Neural progenitor cell (in vitro differentiated cells): ENCODE measurements at places on chromosomes 16 and 17.

DNA sequence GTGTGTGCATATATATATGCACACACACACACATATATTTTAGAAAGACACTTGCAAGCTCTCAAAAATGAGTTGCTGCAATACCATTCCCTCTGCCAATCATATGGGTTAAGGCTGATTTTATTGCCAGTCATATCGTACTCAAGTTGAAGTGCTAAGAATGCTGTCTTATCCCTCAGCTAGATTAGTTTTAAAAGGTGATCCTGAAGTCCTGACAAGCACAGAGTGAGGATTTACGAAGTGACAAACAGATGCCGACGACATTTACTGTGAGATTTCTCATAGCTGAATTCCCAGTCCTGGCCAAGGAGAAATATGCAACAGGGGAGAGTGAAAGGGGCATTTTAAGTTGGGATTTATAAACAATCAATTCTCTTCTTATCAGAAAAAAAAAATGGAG, 126.2 kb upstream of the RBFOX1 start:
- DNase-seq: no peak

DNA sequence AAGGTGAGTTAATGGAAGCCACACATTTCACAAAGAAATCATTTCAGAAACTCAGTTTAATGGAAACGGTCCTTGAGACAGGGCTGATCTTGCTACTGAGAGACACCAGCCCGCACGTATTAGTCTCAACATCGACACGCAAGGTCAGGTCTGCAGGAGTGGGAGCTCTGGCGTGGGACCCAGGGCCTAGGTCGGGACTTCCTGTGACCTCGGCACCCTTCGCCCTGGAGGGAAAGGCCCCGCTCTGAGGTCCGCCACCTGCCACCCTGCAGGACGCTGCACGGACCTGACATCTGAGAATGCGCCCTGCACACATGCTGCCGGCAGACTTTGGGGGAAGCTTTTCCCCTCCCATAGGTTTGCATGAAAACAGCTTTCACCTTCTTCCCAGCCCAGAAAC, 59.7 kb downstream of the LMF1 start:
- DNase-seq: no peak

DNA sequence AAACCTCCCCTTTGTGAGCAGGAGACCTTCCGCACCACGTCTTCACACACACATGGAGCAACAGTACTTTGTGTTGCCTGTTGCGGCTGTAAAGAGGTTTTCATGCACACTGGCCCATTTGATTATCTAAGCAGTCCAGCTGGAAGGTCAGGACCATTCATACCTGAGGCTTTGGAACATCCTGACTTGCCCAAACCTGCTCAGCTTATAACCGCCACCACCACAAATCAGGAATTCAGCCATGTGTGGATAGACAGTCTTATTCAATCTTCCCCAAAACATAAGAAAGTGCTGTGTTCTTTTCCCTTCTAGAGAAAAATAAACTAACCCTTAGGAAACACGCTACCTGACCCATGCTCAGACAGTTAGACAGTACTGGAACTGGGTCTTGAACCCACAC, 81.6 kb upstream of the XYLT1 start:
- DNase-seq: no peak

GRCh38 chr16:11735787-11736186, 6.9 kb downstream of the TXNDC11 start:
- DNase-seq: no peak

DNA sequence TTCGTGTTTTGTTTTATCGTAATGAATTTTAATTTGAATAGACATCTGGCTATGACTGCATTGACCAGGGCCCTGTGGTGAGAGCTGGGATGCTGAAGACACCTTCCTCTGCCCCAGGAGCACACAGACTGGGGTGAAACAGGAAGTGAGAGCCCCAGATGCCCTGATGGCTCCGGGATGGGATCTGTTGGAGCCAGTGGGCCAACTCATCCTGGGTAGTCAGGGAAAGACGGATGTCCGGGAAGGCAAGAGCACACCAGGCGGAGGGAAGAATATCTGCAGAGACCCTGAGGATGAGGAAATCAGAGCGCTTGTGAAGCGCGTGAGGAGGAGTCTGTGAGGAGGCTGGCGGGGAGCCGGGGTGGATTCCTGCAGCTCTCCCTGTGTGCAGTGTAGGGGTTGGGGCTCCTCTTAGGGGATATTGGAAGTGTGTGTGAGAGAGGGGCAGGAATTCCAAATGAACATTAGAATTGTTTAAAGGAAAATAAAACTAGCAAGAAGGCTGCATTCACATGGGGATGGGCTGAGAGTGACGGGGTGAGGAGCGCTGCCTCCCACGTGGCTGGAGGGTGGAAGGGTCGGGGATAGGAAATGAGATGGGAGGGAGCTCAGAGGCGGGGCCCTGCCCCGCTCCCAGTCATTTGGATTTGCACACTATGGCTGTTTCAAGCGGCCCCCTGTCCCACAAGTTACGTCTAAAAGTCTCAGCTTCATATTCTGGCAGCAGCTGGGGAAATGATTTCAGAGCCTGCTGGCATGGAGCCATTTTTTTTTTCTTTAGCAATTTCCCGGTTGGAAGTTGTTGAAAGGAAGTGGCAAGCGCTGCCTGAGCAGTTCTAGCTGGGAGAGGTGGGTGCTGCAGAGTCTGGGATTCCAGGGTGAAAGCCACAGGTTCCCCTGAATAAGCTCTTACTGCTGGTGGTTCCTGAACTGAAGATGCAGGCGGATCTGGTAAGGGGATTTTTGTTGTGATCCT, 71.2 kb upstream of the LGALS9 start:
- DNase-seq: no peak

- no peak for DNase-seq
Observed at GRCh38 chr16:1375741-1376410, 24.1 kb downstream of the GNPTG start.

GRCh38 chr17:28843816-28844148, 1.2 kb upstream of the FAM222B start:
- no peak for DNase-seq

DNA sequence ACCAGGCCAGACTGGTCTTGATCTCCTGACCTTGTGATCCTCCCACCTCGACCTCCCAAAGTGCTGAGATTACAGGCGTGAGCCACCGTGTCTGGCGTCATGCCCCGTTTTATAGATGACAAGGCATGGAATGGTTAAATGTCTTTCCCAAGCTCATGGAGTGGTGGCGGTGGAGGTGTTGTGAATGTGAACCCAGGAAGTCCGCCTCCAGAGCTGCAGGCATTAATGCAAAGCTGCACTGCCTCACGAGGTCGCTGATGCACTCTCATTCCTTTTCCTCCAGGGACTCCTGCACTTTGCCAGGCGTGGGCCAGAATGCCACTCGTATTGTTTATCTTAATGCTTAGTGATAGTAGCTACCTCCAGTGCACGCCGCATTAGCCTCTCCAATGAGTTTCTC, 149.6 kb downstream of the WWOX start:
- peak; percentile 73 for DNase-seq

GRCh38 chr17:68296217-68297191, 5.2 kb downstream of the ARSG start:
- DNase-seq: no peak

DNA sequence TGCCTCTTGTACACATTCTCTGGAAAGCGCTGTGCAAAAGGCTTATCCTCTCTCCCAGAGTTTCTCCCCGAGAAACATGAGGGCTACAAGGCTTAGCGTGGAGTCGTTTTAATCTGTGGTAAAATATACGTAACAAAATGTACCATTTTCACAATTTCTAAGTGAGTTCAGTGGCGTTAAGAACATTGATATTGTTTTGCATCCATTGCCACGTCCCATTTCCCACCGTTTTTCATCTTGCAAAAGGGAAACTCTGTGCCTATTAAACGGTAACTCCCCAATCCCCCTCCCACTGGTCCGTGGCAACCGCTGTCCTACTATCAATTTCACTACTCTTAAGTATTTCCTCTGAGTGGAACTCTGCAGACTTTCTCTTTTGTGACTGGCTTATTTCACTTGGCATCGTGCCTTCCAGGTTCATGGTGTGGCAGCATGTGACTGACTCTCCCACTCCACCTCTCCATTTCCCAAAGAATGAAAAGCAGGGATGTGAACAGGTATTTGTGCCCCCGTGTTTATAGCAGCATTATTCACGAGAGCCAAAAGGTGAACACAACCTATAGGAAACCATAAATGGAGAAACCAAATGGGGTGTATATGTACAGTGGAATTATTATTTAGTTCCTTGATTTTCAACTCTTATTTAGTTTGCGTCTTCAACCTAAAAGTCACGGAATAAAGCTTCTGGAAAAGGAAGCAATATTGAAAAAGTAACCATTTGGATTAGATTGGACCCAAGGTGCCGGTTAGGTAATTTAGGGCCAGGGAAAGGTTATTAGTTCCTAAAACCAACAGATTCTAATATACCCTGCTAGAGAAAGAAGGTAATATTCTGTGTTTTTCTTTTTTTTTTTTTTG, 1.1 kb upstream of the USP32 start:
- peak; percentile 14 for DNase-seq

GRCh38 chr17:43595466-43595865, 49.3 kb upstream of the ETV4 start:
- no peak for DNase-seq

DNA sequence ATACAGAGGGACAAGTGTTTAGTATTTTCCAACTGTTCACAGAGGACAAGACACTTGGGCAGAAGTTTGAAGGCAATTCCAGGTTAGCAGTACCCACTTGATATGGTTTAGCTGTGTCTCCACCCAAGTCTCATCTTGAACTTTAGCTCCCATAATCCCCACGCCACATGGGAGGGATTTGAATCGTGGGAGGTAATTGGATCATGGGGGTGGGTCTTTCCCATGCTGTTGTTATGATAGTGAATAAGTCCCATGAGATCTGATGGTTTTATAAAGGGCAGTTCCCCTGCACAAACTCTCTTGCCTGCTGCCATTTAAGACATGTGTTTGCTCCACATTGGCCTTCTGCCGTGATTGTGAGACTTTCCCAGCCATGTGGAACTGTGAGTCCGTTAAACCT, 668.9 kb downstream of the MAF start:
- DNase-seq: no peak

DNA sequence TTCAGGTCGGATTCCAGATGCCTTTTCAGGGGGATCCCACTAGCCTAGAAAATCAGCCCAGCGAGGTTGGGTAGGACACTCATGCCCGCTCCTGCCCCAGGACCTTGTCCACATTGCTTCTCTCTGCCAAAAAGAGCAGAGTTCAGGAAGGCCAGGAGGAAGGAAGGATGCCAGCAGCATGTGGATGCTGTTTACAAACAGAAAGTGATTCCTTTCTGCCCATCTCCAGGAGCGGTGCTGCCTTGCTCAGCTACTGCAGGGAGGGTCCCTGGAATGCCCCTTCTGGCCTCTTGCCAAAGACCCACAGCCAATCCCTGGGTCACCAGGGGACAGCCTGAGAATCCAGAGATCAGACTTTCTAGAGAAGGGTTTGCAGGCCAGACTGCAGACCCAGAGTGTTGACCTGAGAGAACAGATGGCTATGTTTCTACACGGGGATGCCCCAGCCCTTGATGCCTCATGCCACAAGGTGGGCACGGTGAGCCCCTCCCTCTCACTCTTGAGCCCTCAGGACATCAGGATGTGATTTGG, 32.3 kb upstream of the EMP2 start:
- DNase-seq: no peak

DNA sequence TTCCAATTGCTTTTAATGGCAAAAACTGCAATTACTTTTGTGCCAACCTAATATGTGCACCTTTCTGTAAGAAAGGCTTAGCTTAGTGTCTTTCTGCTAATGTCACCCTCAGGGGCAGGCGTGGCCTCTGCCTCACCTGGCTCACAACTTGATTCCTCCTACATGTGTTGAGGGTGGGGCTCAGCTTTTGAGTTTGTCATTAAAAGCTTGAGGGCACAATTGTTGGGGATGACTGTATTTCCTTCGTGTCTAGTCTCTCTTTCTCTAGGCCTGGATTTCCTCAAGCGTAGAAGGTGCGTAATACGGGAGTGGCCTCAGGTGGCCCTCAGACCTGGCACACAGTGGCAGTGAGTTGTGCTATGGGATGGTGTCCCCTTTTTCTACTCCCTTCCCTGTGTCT, 94.4 kb downstream of the CLEC16A start:
- no peak for DNase-seq

- no peak for DNase-seq
Observed at GRCh38 chr17:48617471-48618255, 2.6 kb upstream of the HOXB8 start.

DNA sequence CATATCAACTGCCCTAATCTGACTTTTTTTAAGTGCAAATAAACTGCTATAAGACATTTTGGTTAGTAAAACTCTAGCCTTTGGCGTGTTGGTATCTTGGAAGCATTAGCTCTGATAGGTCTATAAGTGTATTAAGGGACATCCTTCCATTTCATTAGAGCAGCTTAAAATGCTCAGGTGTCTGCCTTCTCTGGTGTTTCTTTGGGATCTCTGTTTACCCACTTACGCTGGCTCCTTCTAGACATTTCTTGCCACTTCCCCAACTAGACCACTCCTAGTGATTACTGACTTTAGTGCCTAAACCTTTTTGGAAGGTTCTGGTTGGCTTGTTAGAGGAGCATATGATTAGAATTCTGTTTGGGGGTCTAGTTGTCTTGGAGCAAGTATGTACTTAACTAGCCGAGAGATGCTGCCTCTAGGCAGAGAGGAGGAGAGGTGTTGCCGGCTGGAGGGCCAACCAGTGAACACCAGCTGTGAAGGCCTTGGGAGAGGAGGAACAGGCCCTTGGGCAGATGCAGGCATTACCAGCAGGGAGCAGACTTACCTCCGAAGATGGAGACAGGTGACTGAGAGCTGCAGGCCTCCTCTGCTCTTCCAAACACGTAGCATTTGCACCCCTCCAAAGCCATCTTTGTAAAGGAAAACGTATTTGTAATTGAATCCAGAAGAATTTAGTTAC, 15.2 kb upstream of the CLEC18C start:
- DNase-seq: no peak

- no peak for DNase-seq
Observed at GRCh38 chr17:65886315-65887245, 305.4 kb downstream of the CEP112 start.

- no peak for DNase-seq
Observed at GRCh38 chr16:85586380-85587104, 26.6 kb upstream of the GSE1 start.

GRCh38 chr16:8764525-8765250, 32.8 kb downstream of the TMEM186 start:
- DNase-seq: no peak
